ENCODE measurements at places on chromosomes 13 and 19.
A peak's percentile ranks its signal among the peaks of the same experiment; 100 is the strongest.

DNA sequence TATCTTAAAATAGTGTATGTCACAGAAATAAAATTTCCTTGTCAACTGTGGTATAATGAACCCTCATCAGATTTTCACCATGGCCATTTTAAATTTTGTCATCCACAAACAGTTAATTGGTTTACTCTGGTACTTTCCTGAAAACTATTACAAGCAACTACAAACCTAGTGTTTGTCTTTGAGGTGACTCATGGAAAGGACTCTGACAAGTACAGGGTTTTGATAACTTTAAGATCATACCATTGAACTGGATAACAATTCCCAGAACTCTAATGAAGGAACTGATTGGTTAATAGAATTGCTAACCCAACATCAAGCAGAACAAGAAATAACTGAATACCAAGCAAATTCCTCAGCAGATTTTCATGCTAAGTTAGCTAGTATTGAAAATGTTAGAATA lies 237.7 kb upstream of the IPO5 start:
- no peak for DNase-seq

- no peak for DNase-seq
These were observed 485 bp downstream of the CPAMD8 start for GRCh38 chr19:17025991-17026658.

GRCh38 chr19:31717269-31717923 lies 368.2 kb upstream of the TSHZ3 start:
- no peak for DNase-seq

DNA sequence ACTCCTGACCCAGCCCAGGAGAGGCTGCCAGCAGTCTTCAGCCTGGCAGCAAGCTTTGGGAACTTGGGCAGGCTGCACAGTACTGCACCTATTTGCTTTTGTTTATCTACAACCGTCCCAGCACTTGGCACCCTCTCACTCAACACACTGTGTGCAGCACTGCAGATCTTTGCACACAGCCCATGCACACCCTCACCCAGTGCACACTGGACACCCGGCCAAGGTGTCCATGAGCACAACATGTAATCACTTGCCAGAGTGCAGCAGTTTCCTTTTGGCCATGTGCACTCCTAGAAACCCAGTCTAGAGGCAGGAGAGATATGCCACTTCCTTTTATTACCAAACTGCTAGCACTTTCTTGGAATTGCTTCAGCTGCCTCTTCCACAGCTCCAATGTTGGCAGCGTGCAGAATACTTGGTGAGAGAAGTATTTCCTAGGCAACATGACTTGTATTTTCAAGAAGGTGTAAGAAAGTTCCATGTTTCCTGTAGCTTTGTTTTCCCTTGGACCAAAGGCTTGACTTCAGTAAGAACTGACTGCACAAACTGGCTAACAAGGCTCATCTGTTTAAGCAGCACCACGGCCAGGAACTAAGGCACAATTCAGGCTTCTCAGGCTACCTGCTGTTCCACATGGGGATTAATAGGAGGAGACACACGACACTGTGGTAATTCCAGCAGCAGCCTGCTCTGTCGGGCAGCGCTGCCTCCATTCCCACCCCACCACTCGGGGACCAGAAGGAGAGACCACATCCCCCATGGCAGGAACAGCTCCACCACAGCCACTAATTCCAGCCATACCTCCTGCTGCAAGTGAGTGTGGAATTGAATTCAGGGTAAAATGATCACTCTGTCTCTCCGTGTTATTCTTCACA lies 15.3 kb downstream of the ATP7B start:
- no peak for DNase-seq

DNA sequence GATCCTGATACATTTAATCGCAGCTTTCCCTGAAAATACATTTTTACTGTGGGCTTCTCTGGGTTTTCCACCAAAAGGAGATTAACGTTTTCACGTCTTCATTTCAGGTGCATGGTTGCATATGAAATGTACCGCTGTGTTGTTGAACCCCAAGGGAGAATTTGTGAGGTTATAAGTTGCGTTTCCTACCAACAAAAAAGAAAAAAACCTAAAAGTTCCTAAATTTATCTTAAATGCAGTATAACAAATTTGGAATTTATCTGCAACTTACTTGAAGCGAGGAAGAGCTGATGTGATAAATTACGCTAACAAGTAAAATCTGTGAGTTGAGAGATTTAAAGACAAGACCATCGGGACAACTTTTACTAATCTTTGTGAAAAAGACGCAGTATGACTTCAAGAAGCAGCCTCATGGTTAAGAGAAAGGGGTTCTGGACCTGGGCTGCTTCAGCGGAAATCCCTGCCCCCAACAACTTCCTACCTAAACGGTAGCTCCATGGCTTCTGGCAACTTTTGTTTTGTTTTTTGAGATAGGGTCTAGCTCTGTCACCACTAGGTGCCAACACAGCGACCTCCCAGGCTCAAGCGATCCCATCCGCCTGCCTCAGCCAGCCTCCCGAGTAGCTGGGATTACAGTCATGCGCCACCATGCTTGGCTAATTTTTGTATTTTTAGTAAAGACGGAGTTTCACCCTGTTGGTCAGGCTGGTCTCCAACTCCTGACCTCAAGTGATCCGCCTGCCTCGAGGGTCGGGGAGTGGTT lies 958 bp upstream of the OBI1 start:
- DNase-seq: no peak

GRCh38 chr19:41945135-41945766 lies 13.9 kb downstream of the RABAC1 start:
- DNase-seq: peak; percentile 91

- no peak for DNase-seq
These were observed 67.0 kb upstream of the TEX29 start for GRCh38 chr13:111253365-111253872.

- DNase-seq: no peak
These were observed 76.0 kb downstream of the ZDHHC20 start for GRCh38 chr13:21383090-21383489.

DNA sequence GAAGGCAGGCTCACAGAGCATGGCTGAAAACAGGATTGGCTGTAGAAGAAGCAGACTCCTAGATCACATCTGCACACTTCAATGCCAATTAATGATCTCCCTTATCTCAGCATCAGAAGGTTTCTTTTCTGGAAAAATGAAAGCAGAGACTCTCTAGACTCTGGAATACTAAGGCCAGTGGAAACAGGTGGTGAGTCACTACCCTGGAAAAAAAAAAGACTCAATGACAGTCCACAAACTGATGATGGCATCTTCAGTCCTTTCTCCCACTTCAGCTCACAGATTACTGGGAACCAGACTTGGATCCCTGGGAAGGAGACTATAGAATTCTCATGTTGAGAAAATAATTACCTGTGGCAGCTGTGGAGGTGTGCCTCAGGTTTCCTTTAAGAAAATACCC lies 47.5 kb upstream of the MBNL2 start:
- no peak for DNase-seq

- no peak for DNase-seq
These were observed 1718.2 kb downstream of the EFNB2 start for GRCh38 chr13:104817271-104817670.

DNA sequence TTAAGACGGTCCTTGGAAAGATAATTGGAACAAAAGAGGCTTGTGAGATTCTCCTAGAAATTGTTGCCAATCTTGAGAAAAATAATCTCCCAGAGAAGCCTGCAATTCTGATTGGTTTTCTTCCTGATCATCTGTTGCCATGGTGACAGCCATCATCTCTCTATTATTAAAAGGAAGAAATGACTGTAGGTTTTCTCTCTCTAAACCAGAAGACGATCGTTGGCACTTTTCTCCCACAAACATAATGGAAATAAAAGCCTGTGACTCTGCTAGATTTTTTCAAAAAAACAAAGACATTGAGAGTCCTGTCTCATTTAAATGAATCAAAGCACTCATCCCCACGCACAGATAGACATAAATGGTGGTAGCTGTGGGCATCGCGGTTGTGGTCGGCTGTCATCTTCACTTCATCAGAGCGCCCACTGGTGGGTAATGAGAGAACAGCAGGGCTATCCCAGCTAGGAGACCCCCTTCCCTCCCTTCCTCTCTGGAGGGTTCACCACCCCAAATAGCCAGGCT lies 21.7 kb upstream of the CALM3 start:
- DNase-seq: peak; percentile 22

DNA sequence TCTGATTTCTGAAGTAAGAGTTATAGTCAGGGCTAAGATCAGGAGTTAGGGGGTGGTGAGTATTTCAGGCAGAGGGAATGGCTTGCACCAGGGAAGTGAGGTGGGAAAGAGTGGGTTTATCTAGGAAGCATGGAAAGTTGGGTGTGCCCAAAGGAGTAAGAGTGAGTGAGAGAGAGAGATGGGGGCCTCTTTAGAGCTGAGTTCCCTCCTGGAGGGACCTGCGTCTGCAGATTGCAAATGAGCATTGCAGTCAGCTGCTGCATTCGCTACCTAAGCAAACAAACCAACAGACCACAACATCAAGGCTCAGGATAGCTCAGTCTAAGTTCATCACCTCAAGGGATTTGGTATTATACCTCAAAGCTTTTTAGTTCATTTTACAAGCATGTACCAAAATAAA lies 405.8 kb downstream of the FGF9 start:
- DNase-seq: no peak

DNA sequence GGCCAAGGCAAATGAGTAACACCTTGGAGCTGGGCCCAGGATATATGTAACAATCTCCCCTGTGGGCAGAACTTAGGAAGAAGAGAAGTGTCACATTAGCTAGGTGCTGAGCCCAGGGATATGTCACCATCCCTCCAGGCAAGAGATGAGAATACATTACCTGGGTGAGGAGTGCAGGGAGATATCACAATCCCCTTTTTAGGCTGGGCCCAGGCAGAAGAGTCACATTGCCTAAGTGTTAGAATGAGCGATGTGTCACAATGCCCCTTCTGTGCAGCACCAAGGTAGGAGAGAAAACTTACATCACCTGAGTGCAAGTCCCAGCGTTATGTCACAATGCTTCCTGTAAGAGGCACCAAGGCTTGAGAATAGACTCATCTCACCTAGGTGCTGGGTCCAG lies 60.3 kb downstream of the ZNF726 start:
- DNase-seq: no peak

DNA sequence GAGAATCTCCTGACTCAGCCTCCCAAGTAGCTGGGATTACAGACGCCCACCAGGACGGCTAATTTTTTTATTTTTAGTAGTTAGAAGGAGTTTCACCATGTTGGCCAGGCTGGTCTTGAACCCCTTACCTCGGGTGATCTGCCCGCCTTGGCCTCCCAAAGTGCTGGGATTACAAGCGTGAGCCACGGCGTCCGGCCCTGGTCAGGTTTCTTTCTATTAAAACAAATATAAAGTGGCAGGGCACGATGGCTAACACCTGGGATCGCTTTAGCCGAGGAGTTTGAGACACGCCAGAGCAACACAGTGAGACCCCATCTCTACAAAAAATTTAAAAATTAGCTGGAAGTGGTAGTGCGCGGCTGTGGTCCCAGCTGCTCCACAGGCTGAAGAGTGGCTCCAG lies 1.5 kb upstream of the MED25 start:
- no peak for DNase-seq

DNA sequence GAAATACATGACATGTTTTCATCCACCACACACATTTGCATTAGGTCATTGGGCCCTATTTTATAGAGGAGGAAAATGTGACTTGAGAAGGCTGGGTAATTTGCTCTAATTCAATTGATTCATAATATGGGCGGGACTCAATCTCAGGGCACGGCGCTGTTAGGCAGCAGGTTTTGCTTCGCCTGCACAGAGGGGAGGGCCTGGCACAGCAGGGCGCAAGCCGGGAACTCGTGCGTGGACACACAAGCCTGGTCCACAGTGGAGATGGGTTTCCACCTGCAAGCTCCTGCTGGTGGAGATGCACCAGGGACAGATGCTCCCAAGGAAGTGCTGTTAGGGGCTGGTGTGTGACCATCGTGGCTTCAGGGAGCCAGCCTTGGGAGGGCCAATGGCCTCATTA lies 58.4 kb upstream of the MTIF3 start:
- no peak for DNase-seq

DNA sequence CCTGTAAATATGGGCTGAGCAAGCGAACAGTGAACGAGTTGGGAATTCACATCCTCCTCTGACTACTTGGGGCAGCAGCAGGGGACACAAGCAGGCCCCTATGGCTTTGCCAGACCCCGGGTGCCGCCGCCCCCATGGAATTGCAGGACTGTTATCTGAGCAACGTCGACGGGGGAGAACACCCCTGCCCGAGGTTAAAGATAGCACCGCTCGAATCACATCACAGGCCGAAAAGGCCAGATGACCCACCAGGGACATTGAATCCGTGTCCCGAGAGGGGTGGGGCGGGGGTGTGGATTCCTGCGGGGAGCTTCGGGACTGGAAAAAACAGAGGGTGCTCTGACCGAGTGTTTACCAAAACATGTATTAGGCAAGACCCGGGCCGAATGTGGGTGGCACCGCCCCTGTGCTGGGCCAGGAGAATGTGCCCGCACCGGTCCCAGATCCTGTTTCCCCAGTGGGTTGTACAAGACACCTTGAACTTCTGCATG lies 9.1 kb downstream of the FEM1A start:
- no peak for DNase-seq

- DNase-seq: no peak
These were observed 241.0 kb downstream of the KLF5 start for GRCh38 chr13:73299787-73300186.

All from effector memory CD8-positive, alpha-beta T cell (primary cell).